ENCODE measurements at places on chromosomes 12 and 14.

DNA sequence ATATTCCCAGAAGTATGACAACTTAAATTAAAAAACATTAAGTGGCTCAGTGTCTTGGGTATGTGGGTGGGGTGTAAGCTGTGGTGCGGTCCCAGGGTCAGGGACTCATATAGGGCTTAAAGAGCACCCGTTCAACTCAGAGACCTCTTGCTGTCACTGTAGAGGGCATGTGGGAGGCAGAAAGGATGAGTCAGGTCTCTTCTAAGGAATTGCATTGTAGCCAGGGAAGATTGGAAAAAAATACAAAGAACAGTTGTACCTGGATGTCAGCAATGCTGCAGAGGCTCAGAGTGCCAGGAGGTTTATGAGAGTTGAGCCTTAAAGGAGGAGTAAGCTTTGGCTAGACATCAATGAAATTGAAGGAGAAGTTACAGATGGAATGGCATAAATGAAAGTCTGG, 104.1 kb downstream of the MYRFL start:
- peaks cover 27% of the 10 kb centered on the region for H3K4me1 ChIP-seq
- no peak overlapping the region for H3K27ac ChIP-seq
- no peak overlapping the region for H3K4me3 ChIP-seq
- no peaks in the 10 kb centered on the region for H3K27me3 ChIP-seq

DNA sequence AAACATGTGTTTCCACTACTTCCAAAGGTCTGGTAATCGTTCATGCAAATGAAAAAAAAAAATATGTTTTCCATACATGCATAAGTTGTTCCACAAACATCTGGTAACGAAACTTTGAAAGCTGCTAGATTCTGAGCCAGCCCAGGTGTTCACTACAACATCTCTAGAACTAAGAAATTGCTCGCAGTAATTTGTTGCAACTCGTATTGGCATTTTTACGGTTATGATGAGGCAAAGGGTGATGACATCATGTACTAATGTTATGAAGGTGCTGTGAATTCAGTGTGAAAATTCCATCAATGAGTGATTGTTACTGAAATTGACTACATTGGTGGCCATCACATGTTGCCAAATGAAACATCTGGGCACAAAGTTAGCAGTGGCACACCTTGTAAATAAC, 31.9 kb upstream of the CCDC91 start:
- no peak for DNase-seq
- no peak overlapping the region for H3K4me3 ChIP-seq
- H3K27me3 ChIP-seq = no peaks in the 10 kb centered on the region
- no peak overlapping the region for H3K27ac ChIP-seq
- no peaks in the 10 kb centered on the region for H3K36me3 ChIP-seq

GRCh38 chr12:2250797-2251196, 198.0 kb downstream of the CACNA1C start:
- H3K27me3 ChIP-seq = no peaks in the 10 kb centered on the region
- H3K36me3 ChIP-seq = no peaks in the 10 kb centered on the region
- DNase-seq = no peak
- H3K4me1 ChIP-seq = no peaks in the 10 kb centered on the region

- no peak for DNase-seq
- H3K27ac ChIP-seq = no peak overlapping the region
- H3K36me3 ChIP-seq = no peaks in the 10 kb centered on the region
- H3K4me3 ChIP-seq = no peak overlapping the region
- H3K4me1 ChIP-seq = peaks cover 8% of the 10 kb centered on the region
Measured at GRCh38 chr12:89703768-89704167, 4.9 kb downstream of the ATP2B1 start.

DNA sequence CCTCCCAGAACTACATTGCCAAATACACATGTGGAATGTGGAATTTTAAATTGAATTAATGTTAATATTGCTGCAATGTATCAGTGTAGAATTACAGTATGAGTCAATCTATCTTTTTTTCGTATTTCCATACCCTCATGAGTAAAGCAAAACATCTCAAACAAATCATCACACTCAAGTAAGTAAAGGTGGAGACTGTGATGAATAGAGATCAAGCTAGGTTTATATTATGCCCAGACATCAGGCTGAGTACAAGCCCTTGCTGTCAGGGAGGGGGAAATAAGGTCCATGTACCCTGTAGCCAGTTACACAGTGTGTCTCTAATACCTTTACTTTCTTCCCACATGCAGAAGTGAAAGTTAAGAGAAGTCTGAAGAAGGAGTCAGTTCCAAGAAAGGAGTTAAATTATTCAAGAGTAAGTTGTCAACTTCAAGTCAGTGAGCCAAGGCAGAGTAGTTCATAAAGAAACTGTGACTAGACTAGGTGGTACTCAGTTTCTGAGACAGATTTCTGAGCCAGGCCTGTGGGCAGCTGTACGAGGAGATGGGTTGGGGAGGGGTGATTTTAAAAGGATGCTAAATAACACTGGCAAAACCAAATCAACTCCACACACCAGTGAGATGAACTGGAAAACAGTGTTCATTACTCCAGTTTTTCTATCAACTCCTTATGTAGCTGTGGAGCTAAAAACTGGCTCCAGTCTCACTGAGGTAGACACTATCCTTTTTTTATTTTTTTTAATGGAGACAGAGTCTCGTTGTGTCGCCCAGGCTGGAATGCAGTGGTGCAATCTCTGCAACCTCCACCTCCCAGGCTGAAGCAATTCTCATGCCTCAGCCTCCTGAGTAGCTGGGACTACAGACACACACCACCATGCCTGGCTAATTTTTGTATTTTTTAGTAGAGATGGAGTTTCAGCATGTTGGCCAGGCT, 23.8 kb upstream of the STK38L start:
- DNase-seq = no peak
- H3K4me3 ChIP-seq = no peak overlapping the region
- no peaks in the 10 kb centered on the region for H3K36me3 ChIP-seq
- no peaks in the 10 kb centered on the region for H3K4me1 ChIP-seq

DNA sequence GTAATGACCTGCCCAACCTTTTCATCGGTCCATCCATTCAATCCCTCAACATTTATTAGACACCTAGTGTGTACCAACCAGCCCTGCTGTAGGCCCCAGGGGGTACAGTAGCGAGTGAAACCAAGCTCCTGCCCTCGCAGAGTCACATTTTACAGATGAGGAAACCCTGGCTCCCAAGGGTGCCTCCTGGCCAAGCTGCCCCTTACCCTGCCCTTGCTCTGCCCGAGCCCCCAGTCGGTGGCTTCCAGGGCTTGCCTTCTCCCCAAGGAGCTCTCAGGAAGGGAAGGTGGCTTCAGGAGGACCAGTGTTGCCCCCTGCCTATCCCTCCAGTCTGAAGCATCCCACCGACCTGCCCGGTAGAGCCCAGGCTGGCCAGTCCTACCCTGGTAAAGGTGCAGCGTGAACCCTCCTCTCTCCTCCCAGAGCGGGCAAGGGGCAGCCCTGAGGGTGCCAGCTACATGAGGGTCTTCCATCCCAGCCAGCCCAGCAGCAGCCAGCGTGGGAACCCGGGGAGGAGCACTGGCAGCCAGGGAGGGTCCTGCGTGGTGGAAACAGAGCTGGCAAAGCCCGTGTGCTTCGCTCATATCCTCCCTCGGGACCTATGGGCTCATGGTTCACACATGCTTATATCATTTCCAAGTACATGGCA, 670 bp upstream of the BEGAIN start:
- H3K27ac ChIP-seq = no peak overlapping the region
- peaks cover 2% of the 10 kb centered on the region for H3K27me3 ChIP-seq
- H3K4me3 ChIP-seq = no peak overlapping the region
- peaks cover 2% of the 10 kb centered on the region for H3K4me1 ChIP-seq
- DNase-seq = no peak
- no peaks in the 10 kb centered on the region for H3K36me3 ChIP-seq

Measured in neuronal stem cell (in vitro differentiated cells).